ENCODE measurements at places on chromosomes 12 and 14. TPM values are rescaled to one million over a fixed set of nuclear protein-coding genes. Genes with fewer than 3 reads are reported as not detected.

The AICDA gene
- not detected for total RNA-seq

The STAC3 gene
- total RNA-seq: 2.8 TPM

The OAS1 gene
- 1.3 TPM for total RNA-seq

The L2HGDH gene
- total RNA-seq: 7.9 TPM

The ARG2 gene
- total RNA-seq: 17.6 TPM

GRCh38 chr12:1584326-1584725 is 10.1 kb downstream of the FBXL14 start:
- DNase-seq: no peak

- no peak for DNase-seq
Measured at GRCh38 chr14:62158779-62159178, 396.6 kb downstream of the SNAPC1 start.

- DNase-seq: peak; percentile 77
Measured at GRCh38 chr14:61585598-61586543, 109.4 kb upstream of the HIF1A start.

- no peak for DNase-seq
Measured at GRCh38 chr12:70354787-70355186, 11.3 kb upstream of the KCNMB4 start.

GRCh38 chr14:21840765-21841164 is 167.1 kb upstream of the OR4E1 start:
- DNase-seq: peak; percentile 7

GRCh38 chr14:67704484-67705089 is 2.9 kb downstream of the RDH12 start:
- peak; percentile 70 for DNase-seq

GRCh38 chr12:132239796-132240668 is 89.4 kb downstream of the GALNT9 start:
- DNase-seq: no peak

DNA sequence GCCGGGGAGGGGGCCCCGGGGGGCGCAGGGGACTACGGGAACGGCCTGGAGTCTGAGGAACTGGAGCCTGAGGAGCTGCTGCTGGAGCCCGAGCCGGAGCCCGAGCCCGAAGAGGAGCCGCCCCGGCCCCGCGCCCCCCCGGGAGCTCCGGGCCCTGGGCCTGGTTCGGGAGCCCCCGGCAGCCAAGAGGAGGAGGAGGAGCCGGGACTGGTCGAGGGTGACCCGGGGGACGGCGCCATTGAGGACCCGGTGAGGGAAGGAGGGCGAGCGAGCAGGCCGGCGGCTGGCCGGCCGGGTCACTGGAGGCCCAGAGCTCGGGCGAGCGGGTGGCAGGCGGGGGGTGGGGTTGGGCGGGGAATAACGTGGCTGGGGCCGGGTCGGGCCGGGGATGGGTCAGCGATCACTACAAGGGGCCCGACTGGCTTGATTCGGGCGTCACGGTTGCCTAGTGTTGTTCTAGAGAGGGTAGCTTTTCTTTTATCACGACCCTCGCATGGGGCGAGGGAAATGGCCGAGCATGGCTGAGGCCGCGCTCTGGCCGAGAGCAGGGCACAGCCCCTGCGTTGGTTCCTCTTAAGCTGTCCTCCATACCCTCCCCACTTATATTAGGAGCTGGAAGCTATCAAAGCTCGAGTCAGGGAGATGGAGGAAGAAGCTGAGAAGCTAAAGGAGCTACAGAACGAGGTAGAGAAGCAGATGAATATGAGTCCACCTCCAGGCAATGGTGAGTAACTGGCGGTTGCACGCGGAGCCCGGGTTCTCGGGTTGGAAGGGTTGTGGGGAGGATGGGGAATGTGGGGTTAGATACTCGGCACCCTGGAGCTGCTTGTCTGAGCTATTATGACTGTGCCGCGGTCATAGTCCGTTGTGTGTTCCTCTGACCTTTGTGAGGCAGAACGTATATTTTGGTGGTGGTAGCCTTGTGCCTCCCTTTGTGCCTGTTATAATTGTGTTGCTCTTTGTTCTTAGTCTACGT is 603 bp downstream of the PABPN1 start:
- peak; percentile 56 for DNase-seq

DNA sequence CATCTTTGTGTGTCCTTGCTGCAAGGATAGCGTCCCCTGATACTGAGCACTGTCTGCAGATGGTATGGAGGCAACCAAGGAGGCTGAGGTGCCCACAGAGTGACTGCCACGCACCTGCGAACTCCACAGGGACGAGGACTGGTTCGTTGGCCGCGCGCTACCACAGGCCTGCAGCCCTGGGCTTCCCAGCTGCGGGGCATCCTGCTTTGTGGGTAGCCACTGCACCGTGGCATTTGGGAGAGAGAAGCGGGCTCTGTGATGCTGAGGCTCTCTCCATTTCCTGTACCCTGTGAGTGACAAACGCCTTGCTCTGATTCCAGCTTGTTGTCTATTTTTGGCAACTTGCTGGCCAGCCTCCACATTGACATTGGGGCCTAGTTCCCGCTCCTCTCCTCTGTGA is 76.3 kb downstream of the SLC15A4 start:
- no peak for DNase-seq

- DNase-seq: no peak
Measured at GRCh38 chr12:52895726-52896189, 9.1 kb downstream of the KRT8 start.

All from MCF 10A (cell line).